ENCODE measurements at places on chromosomes 4 and X. TPM values are rescaled to one million over a fixed set of nuclear protein-coding genes. Genes with fewer than 3 reads are reported as not detected.

GRCh38 chrX:48648336-48648751 lies 35.3 kb upstream of the WAS start:
- peak; percentile 45 for DNase-seq

DNA sequence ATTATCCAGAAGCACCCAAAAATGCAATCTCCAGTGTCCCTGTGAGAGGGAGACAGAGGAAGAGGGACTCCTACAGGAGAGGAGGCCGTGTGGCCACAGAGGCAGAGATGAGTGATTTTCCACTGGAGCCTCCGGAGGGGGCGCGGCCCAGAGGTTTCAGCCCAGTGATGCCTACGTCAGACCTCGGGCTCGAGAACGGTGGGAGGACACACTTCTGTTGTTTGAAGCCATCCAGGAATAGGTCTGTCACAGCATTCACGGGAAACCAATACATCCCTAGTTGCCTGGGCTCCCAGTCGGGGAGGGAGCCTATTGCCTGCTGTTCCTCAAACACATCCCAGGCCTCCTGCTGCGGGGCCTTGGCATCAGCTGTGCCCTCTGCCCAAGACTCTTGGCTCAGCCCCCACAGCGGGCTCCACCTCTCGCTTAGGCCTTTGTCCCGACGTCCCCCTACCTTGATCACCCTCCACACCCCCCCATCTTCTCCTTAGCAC lies 39.2 kb upstream of the HMX1 start:
- peak; percentile 24 for DNase-seq

DNA sequence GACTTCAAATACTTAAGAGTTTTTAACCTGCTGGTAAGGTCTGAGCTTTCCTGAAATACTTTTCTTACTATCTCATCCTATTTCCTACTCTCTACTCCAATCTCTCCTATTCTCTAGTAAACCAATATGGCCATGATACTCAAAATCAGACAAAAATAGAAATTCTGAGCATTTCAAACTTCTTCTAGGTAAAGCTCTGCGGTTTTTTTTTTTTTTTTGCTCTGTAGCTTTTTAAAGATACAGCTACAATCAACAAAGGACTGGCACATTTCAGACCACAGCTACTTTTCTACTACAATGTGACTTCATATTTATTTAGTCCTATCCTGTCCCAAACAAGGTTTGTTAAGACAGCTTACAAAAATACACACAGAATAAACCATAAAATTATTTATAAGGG lies 31.1 kb downstream of the MAML3 start:
- no peak for DNase-seq

DNA sequence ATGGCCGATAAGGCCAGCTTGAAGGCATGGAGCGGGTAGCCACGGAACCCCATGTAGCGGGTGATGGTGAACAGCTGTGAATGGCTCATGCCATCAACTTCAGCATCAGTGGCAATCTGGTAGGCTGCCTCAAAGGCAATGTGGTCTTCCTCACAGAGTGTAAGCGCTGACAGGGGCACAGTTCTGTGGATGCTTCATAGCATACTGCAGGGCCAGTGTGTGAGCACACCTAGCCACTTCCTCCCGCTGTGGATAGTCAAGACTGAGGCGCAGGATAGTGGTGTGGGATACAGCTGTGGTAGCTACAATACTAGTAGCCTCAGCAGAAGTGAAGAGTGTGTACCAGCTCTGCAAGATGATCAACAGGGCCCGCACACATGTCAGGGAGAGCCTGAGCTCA lies 40.5 kb downstream of the C4orf33 start:
- DNase-seq = no peak

DNA sequence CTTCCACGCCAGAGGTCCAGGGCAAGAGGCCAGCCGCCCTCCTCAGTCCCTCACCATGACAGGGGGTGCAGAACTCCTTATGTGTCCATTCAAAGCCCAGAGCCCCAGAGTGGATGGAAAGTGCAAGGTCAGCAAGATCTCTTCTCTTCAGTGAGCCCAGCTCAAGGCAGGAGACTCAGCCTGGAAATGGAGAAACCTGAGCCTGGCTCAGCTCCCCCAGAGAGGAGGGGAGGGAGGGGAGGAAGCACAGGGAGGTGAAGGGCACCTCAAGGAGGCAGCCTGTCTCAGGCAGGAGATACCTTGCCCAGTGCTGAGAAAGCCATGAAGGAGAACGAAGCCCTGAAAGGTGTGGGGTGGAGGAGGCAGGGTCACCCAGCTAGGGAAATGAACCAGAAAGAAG lies 121.8 kb upstream of the PJA1 start:
- DNase-seq = no peak

GRCh38 chr4:21507439-21507838 lies 441.1 kb downstream of the KCNIP4 start:
- no peak for DNase-seq

DNA sequence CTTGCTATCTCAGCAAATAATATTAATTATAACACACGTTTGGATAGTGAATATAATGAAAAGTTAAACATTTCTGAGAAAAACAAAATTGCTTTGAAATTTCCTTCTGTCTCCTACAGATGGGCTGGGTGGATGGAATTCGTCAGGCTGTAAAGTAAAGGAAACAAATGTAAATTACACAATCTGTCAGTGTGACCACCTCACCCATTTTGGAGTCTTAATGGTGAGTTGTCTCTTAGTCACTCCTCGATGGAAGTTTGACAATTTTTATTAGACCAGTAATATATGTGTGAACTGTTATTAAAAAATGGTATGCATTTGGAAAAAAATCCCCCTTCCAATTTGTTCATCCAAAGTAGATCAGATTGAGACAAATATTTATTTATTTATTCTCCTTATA lies 92.5 kb upstream of the BRS3 start:
- DNase-seq = no peak

DNA sequence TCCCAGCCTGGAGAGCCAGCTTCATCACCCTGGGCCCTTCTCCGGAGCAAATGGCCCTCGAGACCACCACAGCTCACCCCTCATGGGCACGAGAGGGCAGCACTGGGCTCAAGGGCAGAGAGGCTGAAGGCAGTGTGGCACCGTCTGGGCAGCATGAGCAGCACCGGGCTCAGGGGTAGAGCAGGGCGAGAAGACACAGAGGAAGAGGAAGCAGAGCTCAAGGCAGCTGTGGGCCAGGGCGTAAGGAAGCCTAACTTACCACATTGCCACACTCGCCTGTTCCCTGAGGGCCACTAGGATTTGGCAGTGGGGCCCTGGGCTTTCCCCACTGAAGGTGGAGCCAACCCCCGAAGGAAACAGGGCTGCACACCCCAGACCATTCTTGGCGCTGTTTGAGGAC lies 15.5 kb downstream of the ZNF185 start:
- DNase-seq = no peak

Gene MAGEA9
- total RNA-seq = not detected

Gene GPR34
- total RNA-seq = 7.1 TPM

Gene SAP30
- total RNA-seq = 8.6 TPM

Gene RHOXF2B
- not detected for total RNA-seq

Gene VEGFC
- 13.7 TPM for total RNA-seq

Data from ureter (tissue), 1 donor.